Suppressor macrophage (primary cell): ENCODE measurements at places on chromosomes 1 and 21.
A peak's percentile ranks its signal among the peaks of the same experiment; 100 is the strongest.

DNA sequence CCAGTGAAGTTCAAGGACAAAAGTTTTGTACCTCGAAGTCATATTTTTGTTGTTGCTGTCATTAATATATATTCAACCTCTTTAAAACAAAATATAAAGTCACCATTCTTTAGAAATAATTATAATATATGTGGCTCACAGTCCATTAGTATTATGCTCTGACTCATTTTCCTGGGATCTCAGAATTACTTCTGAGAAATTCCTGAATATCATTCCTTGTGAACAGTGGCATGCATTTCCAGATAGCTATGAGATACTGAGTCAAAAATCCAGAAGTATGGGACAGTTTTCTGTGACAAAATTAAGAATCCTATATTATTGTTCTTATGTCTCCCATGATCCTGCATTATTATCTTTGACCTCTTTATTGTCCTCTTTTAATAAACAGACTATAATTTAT is 13.8 kb upstream of the RGS21 start:
- no peak for DNase-seq

GRCh38 chr1:158043232-158043631 is 49.8 kb downstream of the KIRREL1 start:
- no peak for DNase-seq

DNA sequence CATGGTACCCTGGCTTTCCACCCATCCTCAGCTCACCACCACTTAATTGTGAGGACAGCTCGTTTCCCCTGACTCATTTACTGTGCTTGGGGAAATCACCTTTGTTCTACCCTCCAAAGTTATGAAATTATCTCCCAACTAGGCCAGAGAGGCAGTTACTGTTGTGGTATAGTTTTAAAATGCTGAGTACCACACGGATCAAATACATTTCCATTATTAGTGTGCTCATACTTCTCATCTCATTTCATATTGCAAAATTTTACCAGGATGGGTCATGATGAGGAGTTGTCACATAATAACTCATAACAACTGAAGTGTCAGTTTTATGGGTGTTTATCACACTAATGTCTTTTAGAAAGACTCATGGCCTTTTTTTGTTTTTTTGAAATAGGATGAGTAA is 9.2 kb upstream of the OR2B11 start:
- peak; percentile 14 for DNase-seq

GRCh38 chr21:44711327-44712202 is at the start of gene TSPEAR:
Gene TSPEAR (minus strand): TSS chr21:44711572. CDS start chr21:44711514, 58 bp downstream.
- DNase-seq = no peak

GRCh38 chr1:115524236-115524635 is 117.5 kb upstream of the VANGL1 start:
- DNase-seq = no peak

DNA sequence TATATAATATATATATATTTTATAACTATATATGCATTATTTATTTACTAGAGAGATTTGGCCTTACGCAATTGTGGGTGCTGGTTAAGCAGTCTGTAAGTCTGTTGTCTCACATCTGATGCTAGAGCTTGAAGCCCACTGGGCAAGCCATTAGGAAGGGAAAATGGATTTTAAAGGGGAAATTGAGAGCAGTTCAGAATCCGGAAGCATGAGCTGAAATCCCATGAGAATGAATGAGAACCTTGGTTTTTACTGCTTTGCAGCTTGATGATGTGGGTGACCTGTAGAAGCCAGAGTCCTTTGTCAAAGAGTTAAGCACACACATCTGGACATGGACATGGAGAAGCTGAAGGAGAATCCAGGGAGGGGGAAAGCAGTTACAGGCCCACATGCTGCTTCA is 220.8 kb upstream of the DAB1 start:
- no peak for DNase-seq

- DNase-seq = no peak
Measured at GRCh38 chr1:53530550-53530949, 71.4 kb downstream of the DMRTB1 start.

DNA sequence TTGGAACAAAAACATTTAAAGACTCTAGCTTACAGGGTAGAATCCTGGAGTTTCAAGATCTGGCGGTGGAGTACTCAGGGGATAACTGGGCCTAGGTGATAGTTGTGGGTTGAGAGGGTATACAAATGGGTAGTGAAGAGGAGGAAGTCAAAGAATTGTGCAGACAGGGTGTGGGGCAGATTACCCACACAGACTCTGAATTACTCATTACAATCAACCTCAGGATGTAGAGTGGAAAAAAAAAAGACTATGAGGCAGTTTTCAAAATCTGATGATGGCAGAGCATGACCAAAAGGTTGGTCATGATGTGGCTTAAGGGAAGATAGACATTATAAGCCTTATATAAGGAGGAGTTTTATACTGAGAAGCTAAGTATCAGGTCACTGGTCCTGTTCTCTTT is 44.1 kb upstream of the GLIS1 start:
- no peak for DNase-seq

GRCh38 chr1:23553231-23554126 is 5.8 kb downstream of the ID3 start:
- DNase-seq = no peak

DNA sequence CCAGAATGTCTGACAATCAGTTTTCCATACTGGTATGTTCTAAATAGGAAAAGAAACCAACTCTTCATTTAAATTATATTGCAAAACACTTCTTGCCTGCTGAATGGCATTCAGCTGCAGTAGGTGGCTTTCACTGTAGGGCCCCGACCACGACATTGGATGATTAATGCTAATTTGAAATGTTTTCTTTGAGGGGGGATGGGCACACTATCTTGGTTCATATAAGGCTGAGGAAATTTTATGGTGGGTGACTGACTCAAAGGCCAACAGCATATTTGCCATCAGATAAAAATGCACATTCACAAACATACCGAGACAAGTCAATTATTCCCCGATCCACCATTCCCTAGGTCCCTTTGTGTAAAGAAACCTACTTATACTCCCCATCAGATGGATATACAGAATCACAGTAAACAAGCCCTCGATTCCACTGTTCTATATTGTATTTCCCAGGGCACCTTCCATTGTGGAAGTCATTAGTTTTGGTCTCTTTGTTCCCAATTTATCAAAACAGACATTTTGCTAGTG is 464.2 kb upstream of the DAB1 start:
- DNase-seq = no peak

GRCh38 chr1:16348414-16349182 is 3.7 kb downstream of the FBXO42 start:
- DNase-seq = peak; percentile 78

DNA sequence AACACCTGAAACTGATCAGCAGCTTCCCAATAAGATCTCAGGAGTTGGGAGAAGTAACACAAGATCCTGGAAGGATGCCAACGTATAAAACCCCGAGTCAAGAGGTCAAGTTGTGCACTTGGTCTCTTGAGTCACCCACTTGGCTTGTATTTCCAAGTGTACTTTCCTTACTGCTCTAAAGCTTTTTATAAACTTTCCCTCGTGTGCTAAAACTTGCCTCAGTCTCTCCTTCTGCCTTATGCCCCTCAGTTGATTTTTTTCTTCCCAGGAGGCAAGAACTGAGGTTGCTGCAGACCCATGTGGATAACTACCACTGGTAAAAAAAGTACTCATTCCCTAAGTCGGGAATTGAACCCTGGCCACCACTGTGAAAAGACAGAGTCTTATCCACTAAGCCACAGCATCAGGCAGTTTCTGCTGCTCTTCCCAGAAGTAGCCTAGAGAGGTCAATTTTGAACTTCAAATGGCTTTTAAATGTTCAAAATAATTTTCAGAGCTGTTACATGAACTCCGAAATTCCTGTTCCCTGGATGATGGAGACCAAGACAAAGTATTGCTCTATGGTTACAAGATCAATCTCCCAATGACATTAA is 28.9 kb downstream of the ITLN2 start:
- DNase-seq = no peak

DNA sequence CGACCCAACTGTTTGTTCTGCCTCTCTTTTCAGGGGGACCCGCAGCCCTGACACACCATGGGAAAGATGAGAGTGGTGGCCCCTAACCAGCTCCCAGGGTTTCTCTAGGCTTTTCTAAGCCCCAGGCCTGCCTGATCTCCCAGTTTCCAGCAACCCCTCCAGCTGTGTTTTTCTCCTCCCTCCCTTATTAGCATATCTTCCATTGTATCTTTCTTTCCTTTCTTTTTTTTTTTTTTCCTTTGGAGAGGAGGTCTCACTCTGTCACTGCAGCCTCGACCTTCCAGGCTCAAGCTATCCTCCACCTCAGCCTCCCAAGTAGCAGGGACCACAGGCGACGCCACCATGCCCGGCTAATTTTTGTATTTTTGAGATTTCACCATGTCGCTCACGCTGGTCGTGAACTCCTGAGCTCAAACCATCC is 1.8 kb upstream of the CERS2 start:
- DNase-seq = no peak

- no peak for DNase-seq
Measured at GRCh38 chr1:177964336-177964735, 5.5 kb downstream of the SEC16B start.

- no peak for DNase-seq
Measured at GRCh38 chr21:35258521-35258920, 209.4 kb upstream of the RUNX1 start.

GRCh38 chr1:156462954-156463795 is 37.4 kb downstream of the MEF2D start:
- no peak for DNase-seq

DNA sequence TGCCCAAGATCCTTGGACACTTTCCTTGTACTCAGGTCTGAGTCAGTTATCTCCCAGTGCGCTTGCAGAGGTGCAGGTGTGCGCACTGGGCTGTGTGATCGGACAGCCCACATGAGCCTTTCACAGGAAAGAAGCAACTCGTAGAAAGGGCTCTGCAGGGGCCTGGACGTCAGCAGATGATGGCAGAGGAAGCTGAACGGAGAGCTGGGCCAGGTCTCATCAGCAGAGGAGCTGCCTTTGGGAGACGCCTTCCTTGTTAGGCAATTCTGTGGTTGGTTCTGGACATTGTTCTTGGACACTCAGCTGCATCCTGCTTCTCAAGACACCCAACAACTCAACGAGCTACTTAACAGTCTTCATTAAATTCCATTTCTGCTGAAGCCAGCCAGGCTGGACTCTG is 7.5 kb upstream of the PROK1 start:
- peak; percentile 41 for DNase-seq

DNA sequence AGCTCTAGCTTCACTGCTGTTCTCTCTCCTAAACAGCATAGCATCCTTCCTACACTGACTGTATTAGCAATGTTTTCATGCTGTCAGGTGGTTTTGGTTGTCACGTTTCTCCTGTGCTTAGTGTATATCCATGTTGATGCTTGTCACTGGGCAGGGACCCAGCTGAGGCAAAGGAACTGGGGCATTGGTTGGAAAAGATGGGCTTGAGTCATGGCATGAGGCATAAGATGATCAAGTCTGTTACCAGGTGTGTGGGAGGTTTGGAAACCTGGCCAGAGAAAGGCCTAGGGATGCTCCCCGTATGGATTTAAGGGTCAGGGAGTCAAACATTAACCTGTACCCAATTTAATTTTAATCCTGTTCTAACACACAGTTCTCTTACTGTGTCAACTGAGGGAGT is 69.6 kb downstream of the OSBPL9 start:
- no peak for DNase-seq

GRCh38 chr1:182568647-182569284 is 20.3 kb downstream of the RNASEL start:
- no peak for DNase-seq

DNA sequence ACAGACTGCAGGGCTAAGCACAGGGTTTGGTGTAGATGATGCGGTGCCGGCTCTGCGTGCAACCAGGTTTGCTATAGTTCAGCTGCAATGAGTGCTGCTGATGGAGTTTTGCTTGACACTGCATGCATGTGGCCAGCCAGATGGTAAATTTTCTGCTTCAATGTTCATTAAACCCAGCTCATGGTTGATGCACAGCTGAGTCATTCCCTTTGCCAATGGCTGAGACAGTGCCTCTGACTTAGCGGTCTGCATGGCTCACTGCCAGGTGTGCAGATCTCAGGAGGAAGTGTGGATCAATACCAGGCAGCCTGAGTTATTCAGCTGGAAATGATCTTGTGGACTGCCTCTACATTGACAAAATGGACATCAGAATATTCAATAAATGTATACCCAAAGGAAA is 172.7 kb upstream of the ZP4 start:
- DNase-seq = no peak

- no peak for DNase-seq
Measured at GRCh38 chr1:20931930-20932436, 144.9 kb upstream of the HP1BP3 start.

DNA sequence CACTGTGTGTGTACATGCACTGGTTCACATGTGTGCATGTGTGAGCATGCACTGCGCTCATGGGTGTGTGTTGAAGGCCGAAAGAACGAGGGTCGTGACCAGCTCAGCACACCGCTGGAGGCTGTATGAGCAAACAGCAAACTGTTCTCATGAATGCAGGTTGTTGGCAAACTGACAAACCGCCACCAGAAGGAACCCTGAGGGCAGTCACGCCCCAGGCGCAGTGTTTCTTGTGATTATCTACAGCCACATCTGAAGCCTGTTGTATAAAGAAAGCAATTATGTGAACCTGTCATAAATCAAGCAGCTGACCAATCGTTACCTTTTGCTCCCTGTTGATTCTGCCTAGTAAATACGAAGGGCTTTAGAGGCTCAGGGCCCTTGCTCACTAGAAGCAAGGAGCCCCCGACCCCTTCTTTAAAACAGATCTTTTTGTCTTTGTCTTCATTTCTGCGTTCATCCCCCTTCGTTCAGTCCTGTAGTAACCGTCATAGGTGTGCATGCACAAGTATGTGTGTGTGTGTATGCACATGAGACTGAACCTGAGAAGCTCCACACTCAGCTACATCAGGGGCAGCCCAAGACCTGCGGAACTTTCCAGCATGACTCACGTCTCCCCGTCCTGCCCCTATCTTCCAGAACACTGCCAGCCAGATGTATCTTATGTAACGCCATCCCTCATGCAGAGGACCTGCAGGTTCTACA is 16.8 kb upstream of the RIPK4 start:
- no peak for DNase-seq

DNA sequence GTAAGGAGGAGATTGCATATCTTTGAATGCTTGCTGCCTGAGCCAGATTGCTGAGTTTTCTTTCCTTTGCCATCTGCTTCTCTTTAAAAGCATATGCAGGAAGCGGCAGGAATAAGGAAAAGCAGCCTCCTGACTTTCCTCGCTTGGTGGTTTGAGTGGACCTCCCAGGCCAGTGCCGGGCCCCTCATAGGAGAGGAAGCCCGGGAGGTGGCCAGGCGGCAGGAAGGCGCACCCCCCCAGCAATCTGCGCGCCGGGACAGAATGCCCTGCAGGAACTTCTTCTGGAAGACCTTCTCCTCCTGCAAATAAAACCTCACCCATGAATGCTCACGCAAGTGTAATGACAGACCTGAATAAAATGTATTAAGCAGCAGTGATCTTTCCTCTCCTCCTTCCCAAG is 1.5 kb downstream of the CORT start:
- DNase-seq = no peak

GRCh38 chr1:26162220-26162709 is 3.4 kb downstream of the FAM110D start:
- DNase-seq = no peak

GRCh38 chr21:34987501-34988072 is 61.5 kb downstream of the RUNX1 start:
- no peak for DNase-seq

- no peak for DNase-seq
Measured at GRCh38 chr1:96364576-96364975, 357.0 kb upstream of the PTBP2 start.
